Activated CD8-positive, alpha-beta memory T cell treated with anti-CD3 and anti-CD28 coated beads for 1 hour (primary cell): ENCODE measurements at places on chromosomes 4 and X.

GRCh38 chrX:2677764-2678163 lies 13.3 kb upstream of the CD99 start:
- no peak for DNase-seq

GRCh38 chr4:2419814-2420213 lies 1.1 kb downstream of the CFAP99 start:
- DNase-seq = no peak

DNA sequence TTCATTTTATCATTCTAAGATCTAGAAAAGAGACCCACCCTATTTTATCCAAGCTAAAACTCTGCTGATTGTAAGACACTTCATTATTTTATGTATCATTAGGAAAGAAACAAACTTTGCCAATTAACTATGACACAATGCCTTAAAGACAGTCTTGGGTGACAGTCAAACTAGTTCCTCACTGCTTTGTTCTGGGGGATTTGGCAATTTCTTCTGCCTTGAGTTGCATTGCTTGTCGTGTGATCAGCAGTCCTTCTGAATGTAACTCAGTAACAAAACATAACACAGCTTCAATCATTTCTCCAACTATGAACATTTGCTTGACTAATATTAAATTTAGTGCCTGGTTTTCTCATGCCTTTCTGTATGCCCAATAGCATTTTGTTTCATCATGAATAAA lies 577.9 kb upstream of the DIPK2B start:
- DNase-seq = no peak

- DNase-seq = no peak
These were observed 226.3 kb upstream of the LDB2 start for GRCh38 chr4:17124767-17125166.

DNA sequence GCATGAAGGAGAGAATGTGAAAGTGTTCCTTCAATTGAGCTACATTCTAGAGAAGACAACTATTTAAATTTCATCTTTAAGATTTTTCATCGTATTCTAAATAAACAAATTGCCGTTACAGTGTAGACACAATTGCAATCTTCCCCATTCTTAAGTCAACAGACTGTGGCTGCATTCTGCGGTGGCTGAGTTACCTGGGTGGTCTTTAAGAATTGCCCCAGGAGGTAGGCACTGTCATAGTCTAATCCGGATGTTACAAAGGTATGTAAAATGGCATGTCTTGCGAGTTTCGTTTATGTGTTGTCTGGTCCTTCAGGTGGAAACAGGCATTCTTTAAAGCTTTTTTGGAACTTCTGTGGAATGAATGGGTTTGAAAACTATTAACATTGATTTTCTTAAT lies 586.1 kb upstream of the PITX2 start:
- no peak for DNase-seq

- DNase-seq = no peak
These were observed 580.8 kb upstream of the AMOT start for GRCh38 chrX:113421432-113421831.

GRCh38 chrX:50432829-50433289 lies 37.8 kb downstream of the DGKK start:
- no peak for DNase-seq

DNA sequence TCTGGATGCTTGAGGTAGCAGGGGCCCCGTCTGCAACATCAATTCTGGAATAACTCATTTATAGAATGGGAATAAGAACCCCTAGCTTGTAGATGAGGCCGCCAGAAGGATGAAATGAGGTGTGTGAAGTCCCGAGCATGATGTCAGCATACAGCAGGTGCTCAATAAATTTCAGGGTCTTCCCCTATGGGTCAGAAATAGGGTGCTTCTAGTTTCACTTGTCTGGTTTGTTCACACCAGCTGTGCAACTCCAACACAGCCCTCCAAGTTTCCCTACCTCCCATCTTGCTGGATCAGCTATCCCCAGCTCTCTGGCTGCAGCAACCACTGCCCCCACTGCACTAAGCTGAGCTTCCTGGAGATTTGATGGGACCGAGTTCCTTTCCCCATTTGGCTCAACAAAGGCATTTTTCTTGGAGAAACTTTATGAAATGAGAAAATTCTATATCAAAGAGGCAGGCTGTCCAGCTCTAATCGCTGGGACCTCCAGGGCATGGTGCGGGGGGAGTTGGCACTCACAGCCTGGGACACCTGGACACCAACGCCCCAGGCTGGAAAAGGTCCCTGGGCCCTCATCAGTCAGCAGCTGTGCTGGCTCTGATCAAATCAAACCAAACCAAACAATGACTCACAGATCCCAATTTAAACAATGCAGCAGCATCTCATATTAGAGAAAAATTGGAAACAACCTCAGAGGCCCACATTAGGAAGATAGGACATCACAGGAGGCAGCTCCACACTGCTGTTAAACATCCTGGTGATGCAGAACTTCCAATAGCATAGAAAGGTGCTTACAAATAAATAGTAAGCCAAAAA lies 13.3 kb downstream of the SLC2A9 start:
- DNase-seq = no peak

DNA sequence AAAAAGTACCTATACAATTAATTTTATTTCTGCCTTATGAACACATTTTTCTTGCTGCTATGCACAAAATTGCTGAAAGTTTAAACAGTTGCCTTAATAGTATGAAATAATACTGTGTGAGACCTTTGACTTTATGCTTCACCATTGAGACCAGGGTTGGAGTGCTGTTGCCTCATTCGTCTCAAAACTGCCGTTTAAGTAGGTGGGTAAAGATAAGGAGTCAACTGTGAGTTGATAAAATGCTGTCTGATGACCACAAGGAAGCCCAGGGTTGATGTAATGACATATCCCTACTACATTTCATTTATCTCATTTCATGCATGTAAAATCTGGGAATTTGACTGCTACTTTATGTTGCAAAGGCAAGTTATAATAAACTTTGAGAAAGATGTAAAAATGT lies 23.4 kb downstream of the STK26 start:
- DNase-seq = no peak

GRCh38 chrX:119692191-119693039 lies 553 bp downstream of the SEPTIN6 start:
- DNase-seq = peak; percentile 35

GRCh38 chrX:132652871-132653270 lies 164.0 kb upstream of the MBNL3 start:
- no peak for DNase-seq

GRCh38 chr4:27463816-27464215 lies 603.2 kb downstream of the STIM2 start:
- no peak for DNase-seq

DNA sequence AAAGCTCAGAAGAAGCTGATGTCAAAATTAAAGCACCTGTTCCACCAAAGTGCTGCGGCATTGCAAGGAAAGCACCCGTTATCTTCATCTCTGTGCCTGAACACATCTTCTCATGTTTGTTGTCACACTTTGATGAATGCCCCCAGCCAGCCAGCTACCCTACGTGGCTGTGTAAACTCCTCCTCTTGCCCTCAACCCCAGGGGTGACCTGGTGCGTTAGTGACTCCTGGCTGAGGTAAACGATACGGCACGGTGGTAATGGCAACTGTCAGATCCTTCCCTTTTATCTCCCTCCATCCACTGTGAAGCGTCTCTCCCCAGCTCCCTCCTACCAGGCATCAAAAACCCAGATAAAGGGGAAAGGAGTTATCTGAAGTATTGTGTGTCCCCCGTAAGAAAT lies 90.6 kb upstream of the WWC2 start:
- no peak for DNase-seq

GRCh38 chrX:57528670-57529255 lies 63.0 kb upstream of the ZXDB start:
- DNase-seq = no peak

- DNase-seq = no peak
These were observed 26.0 kb downstream of the ADH4 start for GRCh38 chr4:99117876-99118693.

DNA sequence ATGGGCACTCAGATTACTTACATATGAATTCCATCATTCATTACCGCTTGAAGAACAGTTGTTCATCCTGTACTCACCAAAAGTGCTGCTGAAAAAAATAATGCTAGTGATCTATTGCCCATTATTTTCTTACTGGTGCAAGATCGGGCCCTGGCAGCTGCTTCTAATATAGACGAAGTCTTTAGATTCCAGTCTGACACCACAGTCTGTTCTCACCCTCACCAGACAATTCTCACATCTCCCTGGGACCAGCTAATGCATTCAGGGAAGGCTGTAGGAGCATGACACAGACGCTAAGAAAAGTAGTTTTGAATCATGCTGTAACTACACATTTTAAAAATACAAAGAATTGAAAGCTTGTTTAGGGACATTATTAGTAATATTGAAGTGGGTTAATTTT lies 13.8 kb downstream of the GEMIN8 start:
- DNase-seq = no peak

DNA sequence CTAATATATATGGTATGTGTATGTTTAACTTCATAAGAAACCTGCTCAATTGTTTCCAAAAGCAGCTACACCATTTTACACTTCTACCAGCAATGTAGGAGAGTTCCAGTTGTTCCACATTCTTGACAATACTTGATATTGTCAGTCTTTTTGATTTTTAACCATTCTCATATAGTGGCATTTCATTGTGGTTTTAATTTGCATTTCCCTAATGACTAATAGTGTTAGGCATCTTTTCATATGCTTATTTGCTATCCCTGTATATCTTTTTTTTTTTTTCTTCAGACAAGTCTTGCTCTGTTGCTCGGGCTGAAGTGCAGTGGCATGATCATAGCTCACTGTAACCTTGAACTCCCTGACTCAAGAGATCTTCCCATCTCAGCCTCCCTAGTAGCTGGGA lies 58.2 kb upstream of the TRIM2 start:
- no peak for DNase-seq

DNA sequence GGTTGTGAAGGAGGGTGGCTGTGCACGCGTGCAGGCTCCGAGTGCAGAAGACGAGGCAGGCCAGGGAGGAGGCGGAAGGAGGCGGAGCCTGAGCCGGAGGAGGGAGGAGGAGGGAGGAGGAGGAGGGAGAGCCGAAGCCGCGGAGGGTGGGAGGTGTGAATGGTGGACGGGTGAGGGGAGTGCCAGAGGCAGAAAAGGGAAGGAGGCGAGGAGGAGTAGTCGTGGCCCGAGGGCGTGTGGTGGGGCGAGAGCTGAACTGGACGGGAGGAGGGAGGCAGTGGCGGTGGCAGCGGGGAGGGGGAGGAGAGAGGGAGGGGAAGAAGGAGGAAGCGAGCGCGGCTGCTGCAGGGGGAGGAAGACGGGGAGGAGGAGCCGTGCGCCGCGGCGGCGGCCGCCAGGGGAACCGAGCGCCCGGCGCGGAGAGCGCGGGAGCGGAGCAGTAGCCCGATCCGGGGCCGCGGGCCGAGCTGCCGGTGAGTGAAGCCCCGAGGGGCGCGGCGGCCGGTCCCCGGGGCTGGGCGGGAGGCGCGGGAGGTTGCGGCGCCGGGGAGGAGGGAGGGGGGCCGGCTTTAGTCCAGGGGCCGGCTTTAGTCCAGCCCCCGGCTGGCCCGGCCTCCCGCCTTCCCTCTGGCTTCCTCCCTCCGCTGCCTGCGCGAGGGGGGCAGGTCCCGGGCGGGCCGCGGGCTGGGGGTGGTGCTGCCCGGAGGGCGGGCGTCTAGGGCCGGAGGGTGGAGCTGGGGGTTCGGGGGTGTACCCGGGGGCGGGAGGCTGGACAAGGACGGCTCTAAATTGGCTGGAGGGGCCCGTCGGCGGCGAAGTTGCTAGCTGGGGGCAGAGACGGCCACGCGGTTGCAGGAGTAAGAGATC lies at the start of gene TMEM164:
Gene TMEM164, plus strand, starts transcription at position 815 of the 867 bp plus-strand sequence. CDS start 661 bp downstream, outside the sequence.
- peak; percentile 42 for DNase-seq
